ENCODE measurements at places on chromosomes 3 and 15.

GRCh38 chr3:192850451-192850981, 67.1 kb downstream of the MB21D2 start:
- DNase-seq: peak; percentile 32

DNA sequence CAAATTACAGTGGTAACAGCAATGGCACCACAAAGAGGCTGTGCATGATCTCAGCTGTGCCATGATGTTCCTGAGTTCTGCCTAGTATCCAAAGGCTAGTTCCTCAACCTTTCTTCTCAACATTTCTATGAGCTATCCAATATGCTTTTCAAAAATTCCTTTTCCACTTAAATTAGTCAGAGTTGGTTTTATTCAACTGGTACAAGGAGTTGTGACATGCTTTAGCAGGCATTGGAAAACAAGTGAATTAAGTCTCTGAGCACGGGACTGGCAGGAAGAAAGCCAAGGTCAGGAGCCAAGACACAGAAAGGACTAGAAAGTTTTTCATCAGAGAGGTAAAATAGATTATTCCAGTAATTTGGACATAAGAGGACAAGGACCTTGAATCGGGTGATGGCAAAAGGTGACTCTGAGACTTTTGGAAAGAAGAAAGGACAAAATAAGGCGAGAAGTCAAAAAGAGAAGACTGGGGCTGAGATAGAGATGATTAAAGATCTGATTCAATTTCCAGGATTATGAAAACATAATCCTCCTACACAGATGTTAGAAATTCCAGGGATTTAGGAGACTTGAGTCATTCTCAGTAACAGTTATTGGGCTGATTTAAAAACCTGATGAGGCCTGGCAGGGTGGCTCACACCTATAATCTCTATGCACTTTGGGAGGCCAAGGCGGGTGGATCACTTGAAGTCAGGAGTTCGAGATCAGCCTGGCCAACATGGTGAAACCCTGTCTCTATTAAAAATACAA, 36.1 kb downstream of the PBRM1 start:
- DNase-seq: no peak

- no peak for DNase-seq
These were observed 6.8 kb upstream of the POLG start for GRCh38 chr15:89341316-89342005.

DNA sequence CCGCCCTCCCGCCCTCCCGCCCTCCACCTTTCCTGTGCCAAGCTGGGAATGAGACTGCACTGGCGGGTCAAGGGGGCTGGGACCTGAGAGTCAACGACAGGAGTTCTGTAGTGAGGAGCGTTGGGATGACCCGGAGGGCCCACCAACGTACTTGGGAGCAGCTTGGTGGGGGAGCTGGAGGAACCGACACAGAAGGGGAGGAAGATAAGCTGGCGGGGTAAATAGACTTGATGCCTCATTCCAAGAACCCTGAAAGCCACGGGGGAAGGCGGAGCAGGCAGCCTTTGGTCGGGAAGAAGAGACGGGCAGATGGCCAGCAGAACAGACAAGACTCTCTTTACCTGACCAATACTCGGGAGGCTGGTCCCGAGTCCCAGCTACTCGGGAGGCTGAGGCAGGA, 277 bp downstream of the FMN1 start:
- no peak for DNase-seq

GRCh38 chr3:9898467-9899241, 4.0 kb upstream of the IL17RE start:
- DNase-seq: no peak

GRCh38 chr3:117596503-117596902, 886.9 kb downstream of the TUSC7 start:
- no peak for DNase-seq

- no peak for DNase-seq
These were observed 32.8 kb downstream of the CFAP20DC start for GRCh38 chr3:59016930-59017616.

- DNase-seq: no peak
These were observed 209.9 kb upstream of the CTNNB1 start for GRCh38 chr3:40989141-40990061.

DNA sequence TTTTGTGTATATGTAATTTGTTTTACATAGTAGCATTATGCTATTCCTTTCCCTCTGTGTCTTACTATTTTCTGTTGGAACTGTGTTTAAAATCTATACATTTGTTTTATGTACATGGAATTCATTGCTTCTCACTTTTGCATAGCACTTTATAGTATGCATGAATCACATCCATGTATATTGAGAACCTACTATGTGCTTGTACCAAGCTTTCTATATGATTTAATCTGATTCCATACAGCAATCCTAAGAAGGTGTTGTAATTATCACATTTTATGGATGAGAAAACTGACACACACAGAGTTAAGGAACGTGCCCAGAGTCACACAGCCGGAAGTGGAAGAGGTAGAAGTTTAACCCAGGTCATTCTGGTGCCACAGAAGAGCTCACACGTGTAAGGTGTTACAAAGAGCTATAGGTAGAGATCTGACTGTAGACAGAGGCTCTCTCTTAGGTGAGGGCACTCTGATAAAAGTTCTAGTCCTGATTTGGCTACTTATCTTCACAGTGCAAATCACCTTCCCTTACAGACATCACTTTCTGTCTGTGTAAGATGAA, 3.5 kb upstream of the SMAD3 start:
- DNase-seq: no peak

DNA sequence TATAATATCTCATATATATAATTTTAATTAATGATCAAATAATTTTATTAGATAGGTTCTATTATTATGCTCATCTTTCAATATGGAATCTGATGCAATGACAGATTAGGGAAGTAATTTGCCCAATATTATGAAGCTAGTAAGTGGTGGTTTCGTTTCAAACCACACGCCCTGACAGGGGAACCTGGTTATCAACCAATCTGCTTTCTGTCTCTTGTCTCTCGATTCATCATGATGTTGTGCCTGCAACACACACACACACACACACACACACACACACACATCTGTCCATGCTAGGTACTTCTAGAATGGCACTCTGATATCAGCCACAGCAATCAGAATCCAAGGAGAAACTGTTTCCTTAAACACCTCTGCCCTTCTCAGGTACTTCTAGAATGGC, 128.4 kb downstream of the ZBBX start:
- no peak for DNase-seq

GRCh38 chr15:80890341-80891005, 99.1 kb downstream of the MESD start:
- DNase-seq: no peak

GRCh38 chr15:31598620-31599019, 272.0 kb downstream of the KLF13 start:
- DNase-seq: peak; percentile 6

GRCh38 chr3:52477796-52478095, 17.4 kb upstream of the STAB1 start:
- DNase-seq: no peak

- no peak for DNase-seq
These were observed 1200.4 kb upstream of the EPHA6 start for GRCh38 chr3:95613993-95614392.

DNA sequence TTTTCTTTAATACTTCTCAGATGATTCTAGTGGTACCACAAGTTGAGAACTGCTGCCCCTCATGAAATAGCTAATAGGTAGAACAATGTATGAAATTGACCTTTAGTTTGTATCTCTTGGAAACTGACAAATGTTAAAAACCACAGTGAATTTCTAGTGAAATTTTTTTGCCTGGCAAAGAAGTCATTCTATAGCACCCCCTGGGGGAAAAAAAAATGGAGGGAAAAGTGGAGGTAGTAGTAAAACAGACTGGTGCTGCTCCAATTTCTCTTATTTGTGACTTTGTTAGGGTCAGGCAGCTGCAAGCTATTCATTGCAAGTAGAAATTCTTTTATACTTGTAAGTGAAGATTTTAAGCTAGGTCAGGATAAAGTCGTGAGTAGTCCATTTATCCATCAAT, 605.0 kb downstream of the NLGN1 start:
- DNase-seq: no peak

GRCh38 chr15:89150762-89151664, 62.8 kb downstream of the ABHD2 start:
- no peak for DNase-seq

- DNase-seq: no peak
These were observed 8.2 kb downstream of the AP3S2 start for GRCh38 chr15:89885611-89886010.

- DNase-seq: no peak
These were observed 39.8 kb downstream of the UBE2E1 start for GRCh38 chr3:23845326-23846216.

DNA sequence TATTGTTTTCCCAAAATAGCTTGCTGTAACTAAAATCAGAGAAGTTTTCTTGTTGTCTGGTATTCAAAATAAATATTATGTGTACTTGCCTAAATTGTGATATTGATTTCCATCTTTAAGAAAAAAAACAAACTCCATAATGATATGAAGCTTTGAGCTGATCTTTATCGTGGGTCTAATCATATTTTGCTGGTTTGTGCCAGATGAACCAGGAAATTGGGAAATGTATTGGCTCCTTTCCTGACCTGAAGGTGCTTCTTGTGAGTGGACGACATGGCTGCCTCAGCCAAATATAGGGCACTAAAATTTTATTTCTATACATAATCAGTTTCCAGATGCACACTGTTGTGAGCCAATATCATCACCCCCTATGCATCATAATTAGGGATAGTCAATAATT, 113.3 kb downstream of the DIPK2A start:
- no peak for DNase-seq

DNA sequence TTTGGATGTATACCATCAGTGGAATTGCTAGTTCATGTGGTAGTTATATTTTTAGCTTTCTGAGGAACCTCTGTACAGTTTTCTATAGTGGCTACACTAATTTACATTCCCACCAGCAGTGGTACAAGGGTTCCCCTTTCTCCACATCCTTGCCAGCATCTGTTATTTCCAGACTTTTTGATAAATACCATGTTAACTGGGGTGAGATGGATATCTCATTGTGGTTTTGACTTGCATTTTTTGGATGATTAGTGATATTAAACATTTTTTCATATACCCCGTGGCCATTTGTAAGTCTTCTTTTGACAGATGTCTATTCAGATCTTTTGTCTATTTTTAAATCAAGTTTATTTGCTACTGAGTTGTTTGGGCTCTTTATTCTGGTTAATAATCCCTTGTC, 455.6 kb upstream of the RARB start:
- DNase-seq: no peak

- no peak for DNase-seq
These were observed 229.4 kb upstream of the SUCLG2 start for GRCh38 chr3:67883766-67884165.

- no peak for DNase-seq
These were observed 158.6 kb downstream of the UACA start for GRCh38 chr15:70604666-70605315.

GRCh38 chr3:127706785-127707351, 34.1 kb downstream of the ABTB1 start:
- DNase-seq: no peak

Measured in right kidney (tissue), 9 donors.